Activated naive CD8-positive, alpha-beta T cell treated with anti-CD3 and anti-CD28 coated beads, Interleukin-2, amount 50 U/mL, for 24 hours (primary cell): ENCODE measurements at places on chromosomes 4 and X.

DNA sequence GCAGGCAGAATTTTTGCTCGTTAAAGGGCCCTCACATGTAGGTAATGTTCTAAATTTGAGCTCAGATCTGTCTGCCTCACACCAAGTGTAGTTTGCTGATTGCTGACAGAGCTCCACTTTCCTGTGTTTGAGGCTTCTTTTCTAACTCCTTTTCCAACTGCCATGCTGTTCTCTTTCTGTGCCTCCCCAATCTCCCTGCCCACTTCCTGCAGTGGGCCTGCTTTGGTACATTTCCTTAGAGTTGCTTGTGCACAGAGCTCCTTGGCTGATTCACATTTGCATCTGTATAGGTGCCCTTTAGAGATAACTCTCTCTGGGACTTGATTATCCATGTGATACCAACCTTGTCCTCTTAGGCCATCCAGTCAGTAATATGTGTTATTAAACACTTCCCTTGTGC, 4.5 kb downstream of the MED28 start:
- no peak for DNase-seq

GRCh38 chr4:136763919-136764318, 768.4 kb downstream of the PCDH18 start:
- DNase-seq, result no peak

DNA sequence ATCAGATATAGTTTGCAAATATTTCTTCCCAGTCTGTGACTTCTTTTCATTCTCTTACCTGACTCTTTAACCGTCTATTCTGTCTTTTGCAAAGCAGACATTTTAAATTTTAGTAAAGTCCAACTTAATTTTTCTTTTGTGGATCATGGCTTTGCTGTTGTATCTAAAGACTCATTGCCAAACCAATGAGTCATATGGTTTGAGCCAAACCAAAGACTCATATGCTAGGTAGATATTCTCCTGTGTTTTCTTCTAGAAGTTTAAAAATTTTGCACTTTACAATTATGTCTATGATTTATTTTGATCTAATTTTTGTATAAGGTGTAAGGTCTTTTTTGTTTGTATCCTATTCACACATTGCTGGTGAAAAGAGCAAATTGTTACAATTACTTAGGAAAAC, 446.8 kb downstream of the ANKRD50 start:
- DNase-seq, result no peak

- DNase-seq, result no peak
Measured at GRCh38 chrX:50814701-50815100, 707 bp upstream of the SHROOM4 start.

DNA sequence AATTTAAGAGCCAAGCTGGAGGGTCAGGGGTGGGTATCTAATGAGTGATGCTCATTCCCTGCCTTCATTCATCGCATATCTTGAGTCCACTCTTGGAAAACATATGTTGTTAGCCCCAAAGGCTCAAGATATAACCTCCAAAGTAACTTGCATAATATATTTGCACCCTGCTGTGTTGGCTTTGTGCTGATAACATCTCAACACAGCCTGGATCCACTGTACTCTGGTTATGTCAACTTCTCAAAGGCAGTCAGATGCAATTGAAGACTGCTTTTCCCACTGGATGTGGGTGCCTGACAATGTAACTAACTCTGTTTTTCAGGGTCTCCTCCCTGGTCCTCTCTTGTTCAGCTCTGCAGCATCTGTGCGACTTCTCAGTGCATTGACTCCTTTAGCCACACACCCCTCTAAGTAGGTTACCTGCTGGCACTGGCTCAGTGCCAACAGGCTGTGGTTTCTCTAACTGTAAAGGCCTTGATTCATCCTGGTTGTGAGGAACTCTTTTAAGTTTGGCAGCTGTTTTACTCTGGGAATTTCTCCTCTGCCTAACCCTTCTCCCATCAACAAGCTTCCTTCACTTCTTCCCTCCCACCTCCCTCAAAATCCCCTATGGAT, 28.1 kb downstream of the SLC16A2 start:
- peak; percentile 20 for DNase-seq

DNA sequence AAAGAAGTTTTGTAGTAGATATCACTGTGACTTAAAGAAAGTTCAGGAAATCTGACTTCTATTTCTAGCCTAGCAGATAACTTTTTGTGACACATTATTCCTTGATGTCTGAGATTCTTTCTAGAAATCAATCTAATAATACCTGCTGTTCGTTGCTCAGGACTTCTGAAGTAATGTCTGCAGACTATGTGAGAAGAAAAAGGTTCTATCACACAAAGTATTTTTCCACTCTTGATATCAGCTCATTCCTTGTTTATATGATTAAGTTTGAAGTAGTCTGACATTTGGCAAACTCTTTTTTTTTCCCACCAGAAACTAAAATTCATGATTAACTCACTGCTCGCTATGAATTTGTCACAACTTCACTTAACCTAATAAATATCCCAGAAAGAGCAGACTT, 56.6 kb downstream of the TLL1 start:
- no peak for DNase-seq

DNA sequence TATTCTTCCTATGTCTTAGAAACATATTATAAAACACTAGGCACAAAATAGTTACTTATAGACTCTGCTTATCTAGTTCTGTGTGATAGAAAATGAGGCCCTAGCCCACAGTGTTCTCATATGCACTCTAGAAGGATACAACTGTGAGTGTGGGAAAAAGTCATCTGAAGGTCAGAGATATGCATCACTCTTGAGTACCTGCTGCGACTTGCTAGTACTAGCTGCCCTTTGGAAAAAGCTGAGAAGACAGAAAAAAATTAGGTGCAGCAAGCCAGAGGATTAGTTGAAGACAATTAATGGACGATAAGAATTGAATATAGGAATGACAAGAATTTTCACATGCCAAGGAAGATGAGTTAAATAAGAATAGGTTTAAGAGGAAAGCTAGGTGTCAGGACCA, 61.3 kb downstream of the MTHFD2L start:
- DNase-seq, result no peak

- no peak for DNase-seq
Measured at GRCh38 chrX:43003204-43003565, 225.2 kb upstream of the PPP1R2C start.

DNA sequence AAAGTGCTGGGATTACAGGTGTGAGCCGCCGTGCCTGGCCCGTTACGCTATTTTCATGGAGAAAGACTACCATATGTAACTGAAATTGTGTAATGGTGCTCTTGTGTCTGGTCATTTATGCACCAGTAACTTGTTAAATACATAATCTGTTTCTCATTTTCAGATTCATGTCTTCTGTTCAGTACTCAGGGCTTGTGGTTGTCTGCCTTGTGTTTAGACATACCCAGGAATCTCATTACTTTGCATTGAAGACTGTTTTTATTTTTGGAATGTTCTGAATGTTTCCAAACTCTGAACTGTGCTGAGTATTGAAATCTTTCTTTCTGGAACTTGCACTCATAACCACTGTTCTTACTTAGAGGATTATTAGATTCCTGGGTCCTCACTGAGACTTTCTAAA, 52.8 kb downstream of the PDLIM5 start:
- DNase-seq, result no peak

GRCh38 chr4:5967783-5968182, 50.4 kb downstream of the C4orf50 start:
- no peak for DNase-seq

GRCh38 chr4:84956014-84956413, 10.5 kb downstream of the WDFY3 start:
- DNase-seq, result no peak

- DNase-seq, result no peak
Measured at GRCh38 chrX:140715787-140716186, 6.2 kb downstream of the LINC00632 start.

- no peak for DNase-seq
Measured at GRCh38 chr4:127304356-127304755, 328.4 kb upstream of the INTU start.

DNA sequence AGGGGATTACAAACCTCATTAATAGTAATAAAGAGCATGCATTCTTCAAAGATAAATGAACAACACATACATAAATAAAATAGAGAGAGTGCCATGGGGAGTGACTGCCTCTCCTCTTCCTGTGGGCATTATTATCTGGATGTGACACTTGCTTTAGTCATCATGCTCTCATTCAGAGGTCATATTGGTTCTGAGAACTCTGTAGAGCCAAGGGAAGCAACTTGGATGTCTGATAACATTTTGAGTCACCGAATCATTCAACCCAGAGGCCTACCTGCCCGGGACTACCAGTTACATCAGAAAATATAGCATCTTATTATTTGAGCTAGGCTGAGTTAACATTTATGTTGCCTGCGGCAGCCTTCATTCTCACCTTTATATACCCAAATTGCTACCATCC, 489.5 kb downstream of the STIM2 start:
- no peak for DNase-seq

- no peak for DNase-seq
Measured at GRCh38 chr4:149280806-149281205, 534.8 kb downstream of the IQCM start.

DNA sequence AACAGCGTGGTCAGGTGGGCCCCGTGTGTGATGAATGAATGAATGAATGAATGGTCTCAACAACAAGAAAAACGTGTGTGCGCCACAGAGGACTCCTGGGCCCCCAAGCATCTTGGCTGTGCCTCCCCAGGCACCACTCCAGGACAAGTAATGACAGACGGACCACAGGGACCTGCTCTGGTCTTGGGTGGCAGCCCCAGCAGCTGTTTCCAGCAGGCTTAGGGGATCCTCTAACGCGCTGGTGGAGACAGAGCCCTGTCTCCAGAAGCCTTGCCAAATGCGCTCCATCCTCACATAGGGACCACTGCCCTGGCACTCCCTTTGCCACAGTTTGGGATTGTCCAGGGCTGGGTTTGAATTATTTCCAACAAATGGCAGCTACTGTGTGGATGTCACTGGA, 39.1 kb downstream of the PSAPL1 start:
- no peak for DNase-seq

DNA sequence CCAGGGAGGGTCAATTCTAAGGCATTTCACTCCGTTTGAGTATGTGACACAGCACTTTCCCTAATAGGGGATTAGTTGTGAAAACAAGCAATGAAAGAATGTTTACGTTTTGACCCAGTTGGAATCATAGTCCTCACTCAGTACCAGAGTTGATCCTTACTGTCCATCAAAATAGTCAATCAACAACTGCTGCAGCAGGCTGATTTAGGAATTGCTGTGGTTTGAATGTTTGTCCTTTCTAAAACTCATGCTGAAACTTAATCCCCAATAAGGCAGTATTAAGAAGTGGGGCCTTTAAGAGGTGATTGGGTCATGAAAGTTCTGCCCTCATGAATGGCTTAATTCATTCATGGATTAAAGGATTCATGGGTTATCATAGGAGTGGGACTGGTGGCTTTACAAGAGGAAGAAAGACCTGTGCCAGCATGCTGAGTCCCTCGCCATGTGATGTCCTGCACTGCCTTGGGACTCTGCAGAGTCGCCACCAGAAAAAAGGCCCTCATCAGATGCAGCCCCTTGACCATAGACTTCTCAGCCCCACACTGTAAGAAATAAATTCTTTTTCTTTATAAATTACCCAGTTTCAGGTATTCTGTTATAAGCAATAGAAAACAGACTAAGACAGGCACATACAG, 3.1 kb upstream of the FBXL5 start:
- no peak for DNase-seq

DNA sequence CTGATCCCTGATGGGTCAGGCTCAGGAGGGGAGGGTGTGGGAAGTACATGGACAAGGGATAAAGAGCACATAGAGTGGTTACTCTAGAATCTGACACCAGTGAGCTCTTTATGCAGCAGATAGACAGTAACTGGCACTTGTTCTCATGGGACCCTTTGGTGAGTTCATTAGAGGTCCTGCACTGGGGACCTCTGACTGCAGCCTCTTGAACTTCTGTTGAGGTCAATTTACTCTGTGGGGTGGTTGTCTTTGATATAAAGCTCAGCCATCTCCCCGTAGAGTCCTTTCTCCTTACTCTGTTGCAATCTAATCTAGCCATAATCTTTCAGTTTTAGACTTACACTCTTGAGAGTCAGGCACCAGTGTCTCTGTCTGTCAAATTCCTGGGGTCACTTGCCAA, 222.4 kb downstream of the GPAT3 start:
- DNase-seq, result no peak

GRCh38 chrX:154313147-154313546, 17.6 kb downstream of the TKTL1 start:
- DNase-seq, result peak; percentile 44

DNA sequence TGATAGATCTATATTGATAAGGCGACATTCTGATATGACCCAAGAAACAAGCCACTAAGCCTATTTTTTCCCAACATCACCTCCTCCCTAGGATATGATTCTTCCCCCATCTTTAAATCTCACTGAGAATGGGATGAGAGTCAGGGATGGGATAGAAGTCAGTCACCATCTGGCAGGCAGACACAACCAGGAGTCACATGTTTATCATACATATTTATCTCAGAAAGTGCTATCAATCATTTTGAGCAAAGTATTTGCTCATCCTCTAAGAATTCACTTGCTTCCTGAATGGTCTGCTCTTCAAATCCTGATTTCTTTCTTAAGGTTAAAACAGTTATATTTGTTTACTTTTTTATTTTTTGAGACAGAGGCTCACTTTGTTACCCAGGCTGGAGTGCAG, 20.3 kb downstream of the DNAAF6 start:
- no peak for DNase-seq

DNA sequence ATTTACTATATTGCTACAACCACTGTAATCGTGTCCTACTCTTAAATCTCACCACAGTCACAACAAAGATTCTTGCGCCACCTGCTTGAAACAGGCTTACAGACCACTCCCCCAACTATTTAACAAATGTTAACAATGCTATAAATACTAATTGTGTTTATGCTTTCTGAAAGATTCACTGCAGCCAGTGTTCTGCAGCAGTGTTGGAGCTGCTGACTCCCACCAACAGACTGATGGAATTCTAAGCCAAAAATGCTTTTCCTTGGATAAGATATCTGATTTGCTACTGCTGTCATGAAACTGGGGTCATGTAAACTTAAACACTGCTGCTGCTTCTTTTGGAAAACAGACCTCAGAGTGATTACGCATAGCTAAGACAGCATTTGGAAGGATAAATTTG, 244.2 kb upstream of the MAB21L2 start:
- no peak for DNase-seq

GRCh38 chrX:13201605-13202219, 118.1 kb downstream of the ATXN3L start:
- no peak for DNase-seq

DNA sequence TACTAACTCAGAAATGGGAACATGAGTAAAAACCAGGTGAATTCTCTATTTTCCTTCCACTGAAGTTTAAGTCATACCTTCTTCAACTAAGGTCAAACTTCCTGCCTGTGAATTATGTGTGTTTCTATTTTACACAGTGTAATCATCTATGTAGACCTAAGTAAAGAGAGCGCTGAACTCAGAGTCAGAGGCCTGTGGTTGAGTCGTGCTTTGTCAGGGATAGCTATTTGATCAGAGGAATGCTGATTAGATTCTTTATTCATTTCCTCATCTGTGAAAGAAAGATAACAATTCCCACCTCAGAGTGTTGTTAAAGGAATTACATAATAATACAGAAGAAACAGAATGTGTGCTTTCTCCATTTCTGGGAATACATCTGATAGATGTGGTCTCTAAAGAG, 654.1 kb downstream of the STIM2 start:
- DNase-seq, result no peak
